ENCODE measurements at places on chromosomes 7 and 10.
A peak's percentile ranks its signal among the peaks of the same experiment; 100 is the strongest.

DNA sequence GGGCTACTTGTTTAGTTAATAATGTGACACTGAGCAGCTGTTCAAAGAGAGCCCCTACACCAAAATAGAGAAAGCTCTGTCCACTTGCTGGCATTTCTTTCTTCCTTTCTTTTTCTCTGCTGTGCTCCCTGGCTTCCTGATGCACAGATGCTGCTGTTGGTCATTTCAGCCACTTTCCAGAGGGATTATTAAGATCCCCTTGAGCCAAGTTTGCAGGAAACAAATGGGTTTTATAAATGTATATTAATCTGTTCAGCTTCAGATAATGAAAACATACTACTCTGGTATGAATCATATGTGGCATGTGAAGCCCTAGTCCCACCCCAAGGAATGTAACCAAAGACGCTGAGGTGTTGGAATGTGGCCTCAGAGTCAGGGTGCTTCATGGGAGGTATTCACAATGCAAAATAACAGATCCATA is 638.2 kb upstream of the FZD8 start:
- DNase-seq: no peak

DNA sequence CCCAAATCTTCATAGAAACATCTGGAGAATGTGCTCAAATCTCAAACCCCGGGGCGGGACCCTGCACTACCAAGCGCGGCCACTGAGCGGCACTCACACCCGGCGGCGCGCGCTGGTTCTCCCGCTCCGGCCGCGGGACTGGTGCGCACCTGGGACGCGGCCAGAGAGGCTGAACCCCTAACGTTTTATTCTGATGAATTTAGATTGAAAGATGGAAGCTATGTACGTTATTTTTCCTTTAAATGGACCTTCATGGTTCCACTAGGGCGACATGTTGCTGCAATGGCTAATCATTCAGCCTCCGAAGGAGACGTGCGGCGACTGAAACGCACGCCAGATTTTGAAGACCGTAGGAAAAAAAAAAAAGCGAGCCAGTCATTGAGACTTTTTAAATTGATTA is 107.0 kb upstream of the INSIG1 start:
- peak; percentile 58 for DNase-seq

GRCh38 chr10:1169981-1170866 is 114.0 kb downstream of the WDR37 start:
- no peak for DNase-seq

- DNase-seq: no peak
Observed at GRCh38 chr10:112851588-112852211, 98.3 kb upstream of the TCF7L2 start.

DNA sequence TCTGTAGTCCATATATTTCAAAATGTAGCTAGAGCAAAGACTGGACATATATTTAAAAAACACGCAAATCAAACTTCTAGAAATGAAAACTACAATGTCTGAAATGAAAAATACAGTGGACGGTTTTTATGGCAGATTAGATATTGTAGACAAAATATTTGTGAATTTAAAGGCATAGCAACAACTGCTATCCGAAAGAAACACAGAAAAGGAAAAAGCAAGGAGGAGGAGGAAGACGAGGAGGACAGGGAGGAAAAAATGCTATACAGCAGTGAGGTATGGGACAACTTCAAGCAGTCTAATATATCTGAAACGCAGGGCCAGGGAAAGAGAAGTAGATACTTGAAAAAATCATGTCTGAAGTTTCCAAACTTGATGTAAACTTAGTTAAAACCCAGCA is 13.3 kb downstream of the WASL start:
- DNase-seq: no peak

- no peak for DNase-seq
Observed at GRCh38 chr10:61285749-61286148, 167.4 kb downstream of the TMEM26 start.

DNA sequence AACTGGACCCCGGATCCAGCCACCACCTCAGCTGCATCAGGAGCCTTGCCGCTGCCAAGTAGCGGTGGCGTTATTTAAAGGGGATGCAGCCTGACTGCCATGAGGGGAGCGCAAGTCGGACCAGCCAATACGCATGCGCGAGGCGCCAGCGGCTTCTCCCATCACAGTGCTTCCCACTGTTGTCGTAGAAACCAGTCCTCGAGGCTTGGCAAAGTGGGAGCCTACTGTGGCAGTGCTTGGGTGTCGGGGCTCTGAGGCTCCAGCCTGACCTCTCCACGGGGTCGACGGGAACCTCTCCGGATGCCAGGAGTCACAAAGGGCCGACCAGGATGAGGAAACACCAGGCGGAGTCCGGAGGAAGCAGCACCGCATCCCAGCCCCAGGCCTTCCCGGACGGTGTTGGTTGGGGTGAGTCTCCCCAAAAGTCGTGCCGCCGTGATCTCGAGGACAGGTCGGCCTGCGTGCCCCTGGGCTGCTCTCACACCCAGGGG is 369.6 kb downstream of the ZNF716 start:
- no peak for DNase-seq

DNA sequence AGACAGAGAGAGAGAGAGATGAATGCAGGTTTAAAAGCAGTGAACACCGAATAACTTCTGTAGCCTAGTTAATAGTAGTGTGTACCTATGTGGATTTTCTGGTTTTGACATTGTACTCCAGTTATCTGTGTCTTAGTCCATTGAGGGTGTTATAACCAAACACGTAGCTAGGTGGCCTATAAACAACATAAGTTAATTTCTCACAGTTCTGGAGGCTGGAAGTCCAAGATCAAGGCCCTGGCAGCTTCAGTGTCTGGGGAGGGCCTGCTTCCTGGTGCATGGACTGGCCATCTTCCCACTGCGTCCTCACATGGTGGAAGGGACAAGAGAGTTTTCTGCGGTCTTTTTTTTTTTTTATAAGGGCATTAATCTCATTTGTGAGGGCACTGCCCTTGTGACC is 23.5 kb downstream of the AOC1 start:
- no peak for DNase-seq

DNA sequence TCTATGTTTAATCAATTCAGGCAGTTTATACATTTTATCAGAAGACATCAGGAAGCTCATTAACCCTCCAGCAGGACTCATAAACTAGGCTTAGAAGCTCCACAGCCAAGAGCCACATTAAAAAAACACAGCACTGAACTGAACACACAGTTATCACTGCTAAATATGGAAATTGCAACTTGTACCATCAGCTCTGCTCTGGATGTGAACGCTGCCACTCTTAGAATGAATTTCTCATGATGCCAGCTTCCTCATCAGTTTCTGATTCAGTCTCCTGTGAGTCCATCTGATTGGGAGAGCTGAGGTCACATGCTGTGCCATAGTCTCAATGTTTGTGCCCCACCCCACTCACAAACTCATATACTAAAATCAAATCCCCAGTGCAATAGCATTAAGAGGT is 17.1 kb upstream of the ING3 start:
- DNase-seq: no peak

- no peak for DNase-seq
Observed at GRCh38 chr7:22867003-22867402, 44.4 kb upstream of the TOMM7 start.

- DNase-seq: no peak
Observed at GRCh38 chr10:93993414-93993781, 333 bp upstream of the PLCE1 start.

GRCh38 chr7:154968336-154969001 is 34.5 kb downstream of the PAXIP1 start:
- DNase-seq: no peak

GRCh38 chr10:11794566-11794965 is 28.6 kb upstream of the PROSER2 start:
- DNase-seq: no peak

GRCh38 chr10:72077275-72077990 is 10.9 kb downstream of the SPOCK2 start:
- no peak for DNase-seq

- DNase-seq: no peak
Observed at GRCh38 chr7:19964246-19964645, 190.8 kb upstream of the TMEM196 start.

GRCh38 chr10:28728366-28728765 is 51.0 kb downstream of the BAMBI start:
- no peak for DNase-seq

DNA sequence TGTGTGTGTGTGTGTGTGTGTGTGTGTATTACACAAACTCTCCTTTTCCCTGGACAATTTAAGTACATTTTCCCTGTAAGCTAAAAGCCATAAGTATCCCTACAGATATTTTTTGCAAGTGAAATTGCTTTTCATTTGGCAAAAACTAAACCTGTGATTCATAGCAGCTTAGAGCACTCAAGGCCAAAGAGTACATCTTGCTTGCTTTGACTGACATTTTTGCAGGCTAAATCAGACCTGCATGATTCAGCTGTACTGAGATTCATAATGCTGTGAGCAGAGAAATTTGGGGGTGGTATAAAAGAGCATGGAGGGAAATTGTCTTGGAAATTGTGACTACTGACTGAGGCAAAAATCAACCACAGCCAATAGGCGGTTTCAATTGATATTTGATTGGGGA is 500.4 kb downstream of the GFRA1 start:
- DNase-seq: no peak

GRCh38 chr7:50921114-50921813 is 138.6 kb upstream of the GRB10 start:
- DNase-seq: peak; percentile 18

GRCh38 chr10:4331150-4331549 is 494.9 kb upstream of the AKR1E2 start:
- DNase-seq: no peak

GRCh38 chr7:111140091-111140865 is 49.4 kb downstream of the LRRN3 start:
- no peak for DNase-seq

GRCh38 chr7:127845522-127846214 is 185.6 kb downstream of the LRRC4 start:
- no peak for DNase-seq

All from activated CD4-positive, alpha-beta T cell treated with anti-CD3 and anti-CD28 coated beads for 24 hours (primary cell).